ENCODE measurements at places on chromosomes 7 and 10.
A peak's percentile ranks its signal among the peaks of the same experiment; 100 is the strongest.

DNA sequence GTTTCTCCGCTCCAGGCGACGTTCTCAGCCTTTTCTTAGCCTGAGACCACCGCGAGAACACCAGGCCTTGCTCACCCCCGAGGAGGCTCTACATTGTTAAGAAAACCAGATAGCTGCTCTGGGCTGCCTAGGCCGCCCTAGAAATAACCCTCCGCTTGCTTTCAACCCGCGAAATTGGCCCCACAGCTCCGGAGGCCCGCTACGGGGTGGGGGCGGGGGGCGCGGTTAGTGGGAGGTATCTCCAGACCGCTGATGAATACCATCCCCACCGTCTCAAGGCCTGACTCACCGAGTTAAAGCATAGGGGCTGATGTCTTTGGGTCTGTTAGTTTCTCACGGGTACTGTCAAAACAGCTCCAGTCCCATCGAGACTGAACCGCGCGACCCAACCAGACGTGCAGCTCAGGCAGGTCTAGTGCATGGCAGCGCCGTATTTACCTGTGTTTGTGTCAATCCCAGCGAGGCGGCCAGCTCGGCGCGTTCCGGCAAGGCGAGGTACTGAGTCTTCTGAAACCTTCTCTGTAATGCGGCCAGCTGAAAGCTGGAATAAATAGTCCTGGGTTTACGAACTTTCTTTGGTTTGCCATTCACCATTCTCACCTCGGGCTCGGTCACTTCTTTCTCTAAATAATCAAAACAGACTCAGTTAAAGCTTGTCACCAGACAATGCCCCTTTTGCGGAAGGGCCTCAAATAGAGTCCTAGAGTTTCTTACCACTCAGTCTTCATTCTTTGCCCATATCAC lies 2.7 kb downstream of the DLX5 start:
- no peak for DNase-seq

DNA sequence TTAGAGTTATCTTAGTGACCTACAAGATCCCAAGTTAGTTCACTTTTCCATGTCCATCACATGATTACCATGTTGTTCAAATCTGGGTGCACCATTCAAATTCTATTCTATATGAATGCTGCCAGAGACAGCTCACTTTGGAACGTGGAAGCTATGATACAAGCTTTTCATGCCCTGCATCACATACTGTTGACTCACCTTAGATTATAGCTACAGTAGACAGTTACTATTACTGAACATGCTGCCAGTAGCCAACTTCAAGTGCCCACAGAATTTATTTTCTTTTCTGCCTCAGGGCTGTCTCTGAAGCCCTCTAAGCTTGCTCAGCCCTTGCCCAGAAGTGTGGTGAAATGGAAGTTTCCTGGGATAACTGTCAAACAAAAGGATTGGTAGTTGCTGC lies 231.1 kb downstream of the GPR158 start:
- DNase-seq = no peak

GRCh38 chr7:108613147-108613948 lies 43.7 kb downstream of the DNAJB9 start:
- DNase-seq = peak; percentile 58

DNA sequence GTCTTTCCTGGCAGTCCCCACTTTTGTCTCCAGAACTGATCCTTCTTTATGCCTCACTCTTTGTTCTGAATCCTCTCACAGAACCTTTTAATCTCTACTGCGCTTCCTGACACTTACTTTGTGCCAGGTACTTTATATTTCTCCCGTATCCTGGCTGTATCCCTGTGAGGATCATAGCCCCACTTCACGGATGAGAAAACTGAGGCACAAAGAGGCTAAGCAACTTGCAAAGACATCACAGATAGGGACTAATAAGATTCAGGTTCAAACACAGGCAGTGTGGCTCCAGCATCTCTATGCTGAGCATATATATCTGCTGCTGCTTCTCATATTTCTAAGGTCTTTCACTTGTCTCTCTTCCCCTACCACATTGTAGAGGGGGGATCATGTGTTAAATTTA lies 116.7 kb downstream of the CHN2 start:
- peak; percentile 61 for DNase-seq

DNA sequence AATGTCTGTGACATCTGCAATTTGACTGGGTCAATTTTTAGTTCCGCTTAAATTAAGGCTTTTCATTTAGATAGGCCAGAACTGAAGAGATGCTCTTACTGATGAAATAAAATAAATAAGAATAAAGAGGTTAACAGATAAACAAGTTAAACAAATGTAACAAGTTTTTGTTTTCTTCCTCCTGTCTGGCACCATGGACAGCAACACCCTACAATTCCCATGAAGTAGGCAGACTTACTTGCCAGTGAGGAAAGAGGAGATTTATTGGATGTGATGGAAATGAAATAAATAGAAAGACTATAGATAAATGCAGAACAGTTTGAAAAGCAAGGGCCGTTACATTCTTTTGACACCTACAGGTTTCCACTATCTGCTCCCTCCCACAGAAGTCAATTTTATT lies 118.5 kb downstream of the AMPH start:
- DNase-seq = no peak

- peak; percentile 75 for DNase-seq
These were observed 1163.4 kb downstream of the CNTNAP2 start for GRCh38 chr7:147279964-147280374.

DNA sequence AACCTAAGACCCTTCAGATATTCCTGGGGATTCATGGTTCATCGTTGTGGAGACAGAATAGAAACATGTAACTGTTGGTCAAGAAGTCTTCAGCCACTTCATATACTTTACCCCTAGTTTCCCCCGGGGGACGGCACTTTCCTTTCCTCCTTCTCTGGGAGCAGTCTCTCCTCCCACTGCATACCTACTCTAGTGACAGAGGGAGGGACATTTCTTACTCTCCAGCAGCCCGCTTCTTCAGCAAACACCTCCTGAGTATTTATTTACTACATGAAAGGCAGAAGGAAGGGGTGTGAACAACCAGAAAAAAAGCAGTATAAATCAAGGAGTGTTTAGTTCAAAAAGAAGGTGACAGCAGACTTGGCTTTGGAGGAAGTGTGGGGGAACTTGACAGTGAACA lies 69.0 kb downstream of the LHFPL3 start:
- no peak for DNase-seq

DNA sequence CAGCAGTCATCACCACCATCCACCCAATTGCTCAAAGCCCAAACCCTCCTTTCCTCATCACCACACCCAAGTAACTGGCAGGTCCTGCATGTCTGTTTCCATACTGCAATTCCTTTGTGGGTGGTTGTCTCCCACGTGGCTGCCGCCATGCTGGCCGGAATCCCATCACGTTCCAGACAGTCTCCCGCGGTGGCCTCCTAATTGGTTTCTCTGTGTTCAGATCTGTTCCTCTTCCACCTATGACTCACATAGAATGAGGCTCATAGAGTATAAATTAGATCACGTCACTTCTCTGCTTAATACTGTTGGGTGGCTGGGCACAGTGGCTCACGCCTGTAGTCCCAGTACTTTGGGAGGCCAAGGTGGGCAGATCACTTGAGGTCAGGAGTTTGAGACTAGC lies 813.0 kb downstream of the TYW1 start:
- DNase-seq = no peak

GRCh38 chr10:110279407-110279986 lies 25.2 kb downstream of the SMNDC1 start:
- peak; percentile 28 for DNase-seq

DNA sequence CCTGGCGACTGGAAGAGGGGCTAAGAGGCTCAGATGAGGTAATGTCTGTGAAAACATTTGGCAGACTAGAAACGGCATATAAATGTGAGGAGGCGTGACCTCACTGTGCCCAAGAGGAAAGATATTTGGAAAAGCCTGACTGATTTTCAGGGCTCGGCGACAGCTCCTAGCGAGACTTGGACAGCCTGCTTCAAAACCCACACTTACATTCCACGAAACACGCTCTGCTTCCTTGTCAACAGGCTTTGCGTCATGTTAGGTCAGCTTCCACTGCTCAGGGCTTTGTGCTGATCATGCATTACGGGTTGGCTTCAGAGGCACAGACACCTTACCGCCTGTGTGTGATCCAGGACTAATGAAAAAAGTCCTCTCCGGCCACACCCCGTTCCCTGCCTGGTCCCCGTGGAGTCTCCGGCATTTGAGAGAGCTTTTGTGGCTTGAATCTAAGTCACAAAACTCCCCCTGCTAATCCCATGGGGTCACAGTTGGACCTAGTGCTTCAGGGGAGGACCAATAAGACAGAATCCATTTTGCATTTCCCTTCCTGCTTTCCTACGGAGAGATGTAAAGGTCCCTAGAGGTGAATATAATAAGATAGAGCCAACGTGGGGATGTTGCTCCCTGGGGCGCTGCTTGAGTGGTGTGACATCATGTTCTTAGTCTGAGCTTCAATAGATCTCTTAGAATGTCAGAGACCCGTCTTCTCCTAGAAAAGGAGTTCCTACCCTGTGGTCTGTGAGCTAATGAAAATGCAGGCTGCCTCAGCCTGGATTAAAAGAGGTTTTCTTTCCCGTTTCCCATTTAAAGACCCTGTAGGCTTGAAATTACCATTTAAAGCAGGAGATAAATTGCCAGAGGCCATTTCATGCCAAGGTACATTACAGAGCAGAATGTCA lies 25.5 kb downstream of the FGFBP3 start:
- DNase-seq = no peak

GRCh38 chr7:46197785-46198540 lies 276.9 kb upstream of the IGFBP3 start:
- DNase-seq = no peak

DNA sequence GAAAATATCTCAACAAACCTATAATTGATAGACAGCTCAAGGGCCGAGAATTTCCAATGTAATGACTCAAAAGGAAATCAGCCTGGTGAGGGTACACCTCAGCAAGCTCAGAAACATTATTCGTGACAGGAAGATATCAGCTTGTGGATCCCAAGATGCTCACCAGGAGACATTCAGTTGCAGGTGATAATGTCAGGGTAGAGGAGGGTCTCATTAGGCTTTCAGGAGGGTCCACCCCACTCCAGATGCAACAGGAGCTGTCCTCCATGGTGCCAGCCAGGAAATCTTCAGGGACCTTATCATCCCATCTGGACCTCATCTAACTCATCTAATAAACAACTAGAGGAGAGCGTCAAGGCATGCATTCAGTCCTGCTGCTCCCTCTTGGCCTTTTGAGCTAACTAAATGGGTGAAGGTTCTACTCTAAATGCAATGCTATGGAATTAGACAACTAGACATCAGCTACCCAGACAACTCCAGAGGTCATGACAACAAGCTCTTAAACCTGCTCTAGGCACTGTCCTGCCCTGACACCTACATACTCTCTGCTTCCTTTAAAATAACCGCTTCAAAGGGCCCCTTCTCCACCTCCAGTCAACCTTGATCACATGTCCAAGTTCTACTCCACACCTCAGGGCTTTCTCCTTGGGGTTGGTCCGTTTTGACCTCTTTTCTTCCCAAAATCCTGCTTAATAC lies 4.3 kb upstream of the GIMAP5 start:
- DNase-seq = no peak

- no peak for DNase-seq
These were observed 185.8 kb upstream of the NRP1 start for GRCh38 chr10:33520223-33520622.

GRCh38 chr7:21028599-21028998 lies 241.9 kb upstream of the SP8 start:
- no peak for DNase-seq

GRCh38 chr7:32078824-32079223 lies 8.6 kb upstream of the PDE1C start:
- DNase-seq = no peak

DNA sequence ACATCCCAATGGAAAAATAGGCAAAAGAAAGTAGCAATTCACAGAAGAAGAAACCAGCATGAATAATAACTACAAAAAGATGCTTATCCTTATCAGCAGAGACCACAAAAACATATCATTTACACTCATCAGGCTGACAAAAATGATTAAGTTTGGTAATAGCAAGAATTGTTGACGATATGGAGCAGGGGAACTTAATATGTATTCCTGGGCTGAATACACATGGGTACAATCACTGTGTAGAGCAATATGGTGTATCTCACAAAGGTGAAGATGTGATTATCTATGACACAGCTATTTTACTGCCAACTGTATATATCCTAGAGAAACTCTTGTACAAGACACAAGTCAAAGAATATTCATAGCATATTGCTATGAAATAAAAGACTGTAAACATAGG lies 141.8 kb upstream of the NOBOX start:
- no peak for DNase-seq

DNA sequence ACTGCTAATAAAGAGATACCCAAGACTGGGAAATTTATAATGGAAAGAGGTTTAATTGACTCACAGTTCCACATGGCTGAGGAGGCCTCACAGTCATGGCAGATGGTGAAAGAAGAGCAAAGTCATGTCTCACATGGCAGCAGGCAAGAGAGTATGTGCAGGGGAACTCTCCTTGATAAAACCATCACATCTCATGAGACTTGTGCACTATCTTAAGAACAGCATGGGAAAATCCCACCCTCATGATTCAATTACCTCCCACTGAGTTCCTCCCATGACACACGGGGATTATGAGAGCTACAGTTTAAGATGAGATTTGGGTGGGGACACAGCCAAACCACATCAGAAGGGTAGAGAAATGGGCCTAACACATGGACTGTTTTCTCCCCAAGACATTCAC lies 156.3 kb downstream of the CCDC71L start:
- DNase-seq = no peak

GRCh38 chr10:127534074-127534473 lies 15.0 kb upstream of the NPS start:
- DNase-seq = no peak

GRCh38 chr10:30463944-30464451 lies 30.0 kb downstream of the MAP3K8 start:
- no peak for DNase-seq

DNA sequence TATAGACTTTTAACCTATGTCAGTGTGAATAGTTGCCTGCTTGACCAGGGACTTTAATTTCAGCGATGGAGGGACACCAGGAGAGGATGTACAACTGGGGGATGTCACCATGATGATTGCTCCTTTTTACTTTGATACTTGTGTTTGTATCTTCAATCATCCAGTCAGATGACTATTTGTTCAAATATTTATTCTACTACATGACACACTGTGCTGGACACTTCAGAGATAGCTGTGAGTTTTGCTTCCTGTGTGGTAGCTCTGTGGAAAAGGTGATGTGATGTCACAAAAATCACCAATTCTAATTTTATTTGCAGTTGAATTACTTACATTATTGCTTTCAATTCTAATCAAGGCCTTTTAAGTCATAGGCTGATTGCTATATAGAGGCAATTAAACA lies 62.7 kb upstream of the CREB5 start:
- peak; percentile 8 for DNase-seq

GRCh38 chr7:54967377-54967776 lies 51.4 kb upstream of the EGFR start:
- DNase-seq = no peak

- no peak for DNase-seq
These were observed 22.3 kb upstream of the SEC61G start for GRCh38 chr7:54781134-54781920.
